DMS53 (cell line): ENCODE measurements at places on chromosomes 7 and 10.

GRCh38 chr7:100521076-100521475 is 17.9 kb upstream of the AGFG2 start:
- DNase-seq: no peak

- peak; percentile 69 for DNase-seq
Observed at GRCh38 chr7:38796626-38797501, 112.1 kb downstream of the VPS41 start.

- DNase-seq: peak; percentile 98
Observed at GRCh38 chr7:12066521-12066920, 144.6 kb upstream of the TMEM106B start.

DNA sequence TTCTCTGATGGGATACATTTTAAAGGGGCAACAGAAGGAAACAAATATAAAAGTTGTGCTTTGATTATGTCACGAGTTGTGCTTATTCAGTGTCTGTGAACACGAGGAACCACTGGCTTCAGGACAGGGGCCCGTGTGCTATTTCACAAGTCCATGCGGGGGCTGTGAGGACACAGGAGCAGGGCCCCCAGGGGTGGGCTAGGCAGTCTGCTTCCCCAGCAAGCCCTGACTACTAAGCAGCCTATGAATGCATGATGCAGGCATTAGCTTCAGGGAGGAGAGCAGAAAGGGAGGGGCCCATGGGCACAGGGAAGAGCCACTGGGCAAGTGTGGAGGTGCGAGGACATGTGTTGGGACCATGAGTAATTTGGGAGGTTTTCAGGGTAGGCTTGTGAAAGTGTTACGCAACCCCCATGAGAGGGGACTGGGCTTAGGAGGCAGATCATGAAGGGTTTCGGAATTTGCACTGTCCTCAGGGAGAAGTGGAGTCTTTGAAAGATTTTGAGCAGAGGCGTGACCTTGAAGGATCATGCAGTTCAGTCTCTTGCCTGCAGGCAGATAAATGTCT is 424.9 kb downstream of the CALN1 start:
- no peak for DNase-seq

- no peak for DNase-seq
Observed at GRCh38 chr10:63434866-63435854, 30.6 kb downstream of the JMJD1C start.

DNA sequence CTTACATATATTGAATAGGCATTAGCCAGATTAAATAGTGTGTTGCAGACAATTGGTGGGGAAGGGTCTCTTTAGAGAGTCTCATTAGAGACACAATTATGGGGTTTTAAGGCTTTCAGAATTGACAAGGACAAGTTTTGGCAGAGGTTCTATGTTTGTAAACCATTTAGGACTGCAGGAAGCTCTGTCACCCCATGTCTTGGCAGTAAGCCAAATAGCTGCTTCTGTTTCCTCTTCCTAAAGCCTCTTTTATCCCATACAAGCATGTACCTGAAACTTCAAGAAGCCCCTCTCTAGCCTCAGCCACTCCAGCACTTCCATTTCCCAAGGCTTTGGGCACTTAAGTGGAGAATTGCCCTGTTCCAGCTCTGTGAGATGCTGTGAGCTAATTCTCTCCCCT is 21.8 kb upstream of the LRRC4 start:
- peak; percentile 46 for DNase-seq

DNA sequence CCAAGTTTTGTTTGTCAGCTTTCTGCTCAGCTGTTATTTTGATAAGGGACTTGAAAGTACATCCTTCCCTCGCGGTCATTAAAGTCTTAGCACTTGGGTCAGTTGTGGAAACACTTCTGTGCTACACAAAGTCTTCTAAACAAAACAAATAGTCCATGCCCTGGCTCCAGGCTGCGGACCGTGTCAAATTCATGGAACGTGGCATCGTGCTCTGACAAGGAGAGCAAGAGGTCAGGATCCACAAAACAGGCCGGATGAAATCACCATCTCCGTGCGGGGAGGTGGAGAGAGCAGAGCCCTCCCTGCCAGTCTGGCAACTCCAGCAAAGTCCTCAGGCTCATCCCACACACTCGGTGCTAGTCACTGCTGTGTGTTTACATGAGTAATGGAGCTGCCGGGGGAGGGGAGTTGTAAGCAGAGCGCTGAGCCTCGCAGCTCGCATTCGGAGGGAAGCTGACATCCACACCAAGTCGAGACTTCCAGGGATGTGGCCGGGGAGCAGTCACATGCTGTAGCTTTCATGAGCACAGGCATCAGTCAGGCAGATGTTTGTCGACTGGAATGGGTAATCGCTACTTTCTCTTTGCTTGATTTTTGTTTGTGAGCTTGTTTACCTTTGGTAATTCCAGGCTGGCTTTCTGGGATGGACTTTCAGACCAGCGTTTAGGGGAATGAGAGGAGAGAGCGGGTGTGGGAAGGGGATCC is 147.6 kb downstream of the ARID5B start:
- DNase-seq: peak; percentile 92

DNA sequence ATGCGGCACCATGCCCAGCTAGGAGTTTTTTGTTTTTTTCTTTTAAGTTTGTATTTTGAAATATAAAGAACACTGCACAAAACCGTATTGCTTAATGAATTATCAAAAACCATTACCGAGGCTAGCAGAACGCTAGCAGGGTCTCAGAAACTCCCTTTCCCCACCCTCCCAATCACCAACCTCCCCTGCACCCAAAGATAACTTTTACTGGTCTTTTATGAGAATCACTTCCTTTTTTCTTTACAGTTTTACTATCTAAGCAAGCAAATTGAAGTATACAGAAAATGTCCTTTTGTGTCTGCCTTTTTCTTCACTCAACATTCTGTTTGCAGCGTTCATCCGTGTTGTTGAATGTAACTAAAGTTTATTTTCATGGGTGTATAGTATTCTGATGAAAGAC is 13.4 kb downstream of the HIP1 start:
- DNase-seq: no peak

DNA sequence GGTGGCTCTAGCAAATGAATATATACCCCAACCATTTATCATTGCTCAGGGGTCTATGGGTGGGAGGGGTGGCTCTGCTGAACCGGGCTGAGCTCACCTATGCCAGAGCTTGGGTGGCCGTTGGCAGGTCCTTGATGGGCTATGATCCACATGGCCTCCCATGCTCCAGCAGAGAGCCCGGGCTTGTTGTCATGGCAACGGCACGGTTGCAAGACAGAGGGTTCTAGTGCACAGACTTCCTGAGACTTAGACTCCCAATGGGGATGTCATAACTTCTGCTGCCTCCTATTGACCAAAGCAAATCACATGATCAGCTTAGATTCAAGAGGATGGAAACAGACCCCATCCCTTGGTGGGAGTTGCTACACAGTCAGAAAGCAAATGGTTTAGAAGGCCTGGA is 36.4 kb upstream of the CARD11 start:
- DNase-seq: no peak

DNA sequence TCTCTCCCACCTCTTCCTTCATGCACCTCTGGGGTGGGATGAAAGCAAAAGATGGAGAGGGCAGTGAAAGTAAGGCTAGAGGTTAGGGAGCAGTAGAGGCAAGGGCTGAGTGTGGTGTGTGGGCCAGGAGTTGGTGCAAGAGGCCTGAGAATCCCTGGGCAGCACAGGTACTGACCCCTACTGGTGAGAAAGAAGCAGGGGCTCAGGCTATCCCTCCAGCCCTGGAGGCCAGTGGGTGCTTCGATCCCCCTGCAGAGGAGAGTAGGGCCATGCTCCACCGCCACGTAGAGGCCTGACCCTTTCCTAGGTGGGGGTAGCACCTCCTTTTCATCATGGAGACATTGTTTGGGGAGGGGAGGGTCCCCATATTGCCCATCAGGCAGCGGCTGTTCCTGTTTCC is 9.8 kb downstream of the CDHR1 start:
- DNase-seq: peak; percentile 45
